T-cell (primary cell): ENCODE measurements at places on chromosomes 5 and 9. TPM values are rescaled to one million over a fixed set of nuclear protein-coding genes. Genes with fewer than 3 reads are reported as not detected.

GPR150 gene
- 2.1 TPM for total RNA-seq

- no peaks in the 10 kb centered on the region for H3K36me3 ChIP-seq
- H3K27me3 ChIP-seq = no peaks in the 10 kb centered on the region
- no peak overlapping the region for H3K4me3 ChIP-seq
- no peak for DNase-seq
Observed at GRCh38 chr9:18060269-18060934, 413.6 kb upstream of the ADAMTSL1 start.

- no peaks in the 10 kb centered on the region for H3K36me3 ChIP-seq
- no peak overlapping the region for H3K4me3 ChIP-seq
- DNase-seq = no peak
- H3K27ac ChIP-seq = no peak overlapping the region
Observed at GRCh38 chr5:147387109-147387508, 122.8 kb downstream of the DPYSL3 start.

CDHR2 gene
- 2.8 TPM for total RNA-seq

GRCh38 chr9:22084336-22085035 lies 75.4 kb upstream of the CDKN2B start:
- H3K4me3 ChIP-seq = no peak overlapping the region
- no peaks in the 10 kb centered on the region for H3K36me3 ChIP-seq
- DNase-seq = no peak
- no peaks in the 10 kb centered on the region for H3K27me3 ChIP-seq

- no peaks in the 10 kb centered on the region for H3K36me3 ChIP-seq
- no peak overlapping the region for H3K4me3 ChIP-seq
- H3K4me1 ChIP-seq = peaks cover 12% of the 10 kb centered on the region
- no peak for DNase-seq
- no peaks in the 10 kb centered on the region for H3K27me3 ChIP-seq
- no peak overlapping the region for H3K27ac ChIP-seq
Observed at GRCh38 chr5:151451626-151452520, 4.5 kb downstream of the SLC36A1 start.

AGXT2 gene
- not detected for total RNA-seq

GRCh38 chr9:76045221-76045620 lies 154.7 kb downstream of the PCSK5 start:
- no peaks in the 10 kb centered on the region for H3K36me3 ChIP-seq
- DNase-seq = no peak
- H3K4me3 ChIP-seq = no peak overlapping the region
- H3K27me3 ChIP-seq = no peaks in the 10 kb centered on the region

FAT2 gene
- total RNA-seq = not detected

EPB41L4B gene
- total RNA-seq = not detected

DNA sequence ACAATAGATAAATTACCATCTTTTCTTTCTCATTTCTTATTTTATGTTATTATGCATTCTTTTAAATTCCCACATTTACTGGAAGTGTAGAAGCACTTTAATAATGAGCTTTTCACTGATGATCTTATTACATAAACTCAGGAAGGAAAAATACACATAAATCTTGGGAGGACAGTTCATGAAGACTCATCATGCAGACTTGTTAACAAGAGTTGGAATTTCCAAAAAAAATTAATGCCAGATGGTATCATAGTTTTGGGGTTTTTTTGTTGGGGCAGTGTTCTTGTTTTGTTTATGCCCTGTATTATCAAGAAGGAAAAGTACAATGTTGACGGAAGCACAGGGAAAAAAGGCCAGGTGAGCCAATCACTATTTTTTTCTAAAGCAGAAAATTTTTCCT lies 35.1 kb downstream of the CEMIP2 start:
- no peak for DNase-seq
- H3K4me3 ChIP-seq = no peak overlapping the region
- H3K36me3 ChIP-seq = peaks cover 6% of the 10 kb centered on the region
- H3K27me3 ChIP-seq = no peaks in the 10 kb centered on the region

GRM6 gene
- total RNA-seq = not detected

GRCh38 chr5:158676642-158677469 lies 422.9 kb downstream of the EBF1 start:
- DNase-seq = no peak
- no peaks in the 10 kb centered on the region for H3K36me3 ChIP-seq
- no peaks in the 10 kb centered on the region for H3K4me1 ChIP-seq
- no peak overlapping the region for H3K27ac ChIP-seq
- no peak overlapping the region for H3K4me3 ChIP-seq

HMCN2 gene
- not detected for total RNA-seq

FABP6 gene
- not detected for total RNA-seq

PCDHAC1 gene
- total RNA-seq = not detected

- H3K4me3 ChIP-seq = no peak overlapping the region
- H3K36me3 ChIP-seq = no peaks in the 10 kb centered on the region
Observed at GRCh38 chr9:134283111-134283515, 43.1 kb upstream of the RXRA start.

PROB1 gene
- 1.7 TPM for total RNA-seq

PDE6A gene
- not detected for total RNA-seq

DNA sequence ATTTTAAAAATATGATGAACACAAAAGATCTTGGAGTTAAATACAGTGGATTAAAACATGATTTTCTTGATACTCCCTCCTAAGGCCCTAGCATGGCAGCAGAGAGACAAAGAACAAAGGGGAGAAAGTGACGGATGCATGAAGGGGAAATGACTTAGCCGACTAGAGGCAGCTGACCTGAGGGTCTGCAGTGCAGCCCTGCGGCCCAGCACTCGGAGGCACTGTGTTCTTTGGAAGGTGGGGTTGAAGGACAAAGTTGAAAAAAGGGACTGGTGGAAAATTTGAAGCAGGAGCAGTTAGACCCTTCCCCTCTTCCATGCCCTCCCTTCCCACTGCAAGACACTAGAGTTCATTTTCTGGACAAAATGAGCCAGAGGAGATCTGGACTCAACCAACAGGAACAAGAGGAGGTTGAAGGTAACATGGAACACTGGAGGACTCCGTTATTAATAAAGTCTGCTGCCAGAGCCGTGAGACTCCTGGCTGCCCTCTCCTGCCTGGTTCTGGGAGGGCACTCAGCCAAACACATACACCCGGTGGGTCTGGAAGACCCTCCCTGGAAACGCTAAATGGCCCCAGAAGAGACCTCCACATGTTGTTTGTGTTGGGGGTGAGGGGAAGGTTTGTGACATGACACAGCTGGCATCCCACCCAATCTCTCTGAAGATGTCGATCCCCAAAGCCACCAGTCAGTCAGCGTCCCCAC lies 98.1 kb downstream of the JMY start:
- no peaks in the 10 kb centered on the region for H3K4me1 ChIP-seq
- no peak overlapping the region for H3K4me3 ChIP-seq
- no peaks in the 10 kb centered on the region for H3K27me3 ChIP-seq
- no peak overlapping the region for H3K27ac ChIP-seq
- no peaks in the 10 kb centered on the region for H3K36me3 ChIP-seq

GRCh38 chr9:111599092-111599954 lies at the start of gene PTGR1:
TSS of gene PTGR1 (minus strand) at chr9:111599647. CDS start at chr9:111597422, 2,225 bp downstream.
- peaks cover 2% of the 10 kb centered on the region for H3K4me1 ChIP-seq
- no peak within 1 kb of the TSS for H3K27ac ChIP-seq
- no peak for DNase-seq
- H3K27me3 ChIP-seq = peaks cover 38% of the 10 kb centered on the region

COL23A1 gene
- total RNA-seq = not detected

NR4A3 gene
- total RNA-seq = 1.8 TPM

FST gene
- total RNA-seq = 2.0 TPM

AMBP gene
- total RNA-seq = not detected

ECM2 gene
- total RNA-seq = not detected

PLAC8L1 gene
- total RNA-seq = 1.4 TPM

- no peak overlapping the region for H3K27ac ChIP-seq
- no peaks in the 10 kb centered on the region for H3K27me3 ChIP-seq
- no peak overlapping the region for H3K4me3 ChIP-seq
- no peaks in the 10 kb centered on the region for H3K36me3 ChIP-seq
- DNase-seq = no peak
- H3K4me1 ChIP-seq = no peaks in the 10 kb centered on the region
Observed at GRCh38 chr9:68669218-68669617, 35.8 kb upstream of the PIP5K1B start.

GRCh38 chr5:143980506-143980905 lies 168.5 kb downstream of the HMHB1 start:
- H3K27me3 ChIP-seq = no peaks in the 10 kb centered on the region
- DNase-seq = no peak
- H3K4me1 ChIP-seq = no peaks in the 10 kb centered on the region
- no peak overlapping the region for H3K27ac ChIP-seq

- H3K36me3 ChIP-seq = peaks cover 3% of the 10 kb centered on the region
Observed at GRCh38 chr5:16529306-16529705, 63.7 kb upstream of the ZNF622 start.

DNA sequence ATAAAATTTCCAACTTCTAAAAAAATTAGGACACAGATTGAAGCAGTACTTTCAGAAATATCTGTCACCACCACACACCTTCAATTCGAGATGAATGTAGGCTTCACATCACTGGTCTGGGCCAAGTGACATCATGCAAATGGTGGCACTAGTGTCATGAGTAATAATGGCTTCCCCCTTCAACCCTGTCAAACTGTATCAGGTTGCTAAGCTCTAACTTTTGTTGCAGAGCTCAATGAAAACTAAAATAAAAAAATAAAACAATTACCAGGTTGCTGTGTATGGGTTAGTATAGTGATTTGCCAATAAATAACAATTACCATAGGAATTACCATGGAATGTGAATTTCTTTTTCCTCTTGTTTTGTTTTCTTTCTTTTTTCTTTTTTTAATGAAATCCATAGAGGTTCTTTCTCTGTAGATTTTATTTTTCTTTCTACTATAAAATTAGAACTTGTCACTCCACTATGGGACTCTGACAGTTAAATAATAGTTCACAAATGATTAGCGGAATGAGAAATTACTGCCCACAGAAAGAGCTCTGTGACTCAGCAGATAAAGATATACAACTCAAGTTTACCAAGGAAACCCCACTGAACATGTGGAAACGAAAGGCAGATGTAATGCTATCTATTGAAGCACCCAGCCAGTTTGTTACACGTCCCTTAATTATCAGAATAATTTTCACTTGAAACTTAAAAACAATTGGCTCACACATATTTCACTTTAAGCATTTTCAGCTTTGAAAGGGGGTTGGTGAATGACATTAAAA lies 783.8 kb upstream of the WWC1 start:
- no peaks in the 10 kb centered on the region for H3K36me3 ChIP-seq
- no peak overlapping the region for H3K4me3 ChIP-seq
- DNase-seq = no peak
- H3K27me3 ChIP-seq = no peaks in the 10 kb centered on the region

- no peak for DNase-seq
- H3K36me3 ChIP-seq = no peaks in the 10 kb centered on the region
- H3K27ac ChIP-seq = peak overlapping the region; percentile 76
- H3K4me1 ChIP-seq = peaks cover 18% of the 10 kb centered on the region
Observed at GRCh38 chr5:87340716-87341115, 72.0 kb downstream of the CCNH start.

DNA sequence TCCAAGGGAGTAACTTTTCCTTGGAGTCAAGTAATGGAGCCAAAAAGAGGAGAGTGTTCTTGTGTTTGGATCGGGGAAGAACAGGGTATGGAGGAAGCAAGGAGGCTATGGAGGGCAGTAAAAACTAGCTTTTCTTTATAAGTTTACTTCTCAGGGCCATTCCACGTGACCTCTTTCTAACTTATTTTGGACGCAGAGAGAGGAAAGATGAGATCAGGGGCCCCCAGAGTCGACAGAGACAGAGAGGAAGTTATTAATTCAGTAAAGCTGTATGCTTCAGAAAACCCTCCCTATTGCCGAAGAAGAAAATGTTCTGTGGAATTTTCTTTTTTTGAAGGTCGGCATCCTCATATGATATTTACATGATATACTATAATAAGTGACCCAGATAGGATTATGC lies 233.8 kb upstream of the MPDZ start:
- H3K27ac ChIP-seq = no peak overlapping the region
- H3K27me3 ChIP-seq = no peaks in the 10 kb centered on the region
- H3K4me1 ChIP-seq = no peaks in the 10 kb centered on the region
- DNase-seq = no peak
- H3K4me3 ChIP-seq = no peak overlapping the region
- no peaks in the 10 kb centered on the region for H3K36me3 ChIP-seq

DNA sequence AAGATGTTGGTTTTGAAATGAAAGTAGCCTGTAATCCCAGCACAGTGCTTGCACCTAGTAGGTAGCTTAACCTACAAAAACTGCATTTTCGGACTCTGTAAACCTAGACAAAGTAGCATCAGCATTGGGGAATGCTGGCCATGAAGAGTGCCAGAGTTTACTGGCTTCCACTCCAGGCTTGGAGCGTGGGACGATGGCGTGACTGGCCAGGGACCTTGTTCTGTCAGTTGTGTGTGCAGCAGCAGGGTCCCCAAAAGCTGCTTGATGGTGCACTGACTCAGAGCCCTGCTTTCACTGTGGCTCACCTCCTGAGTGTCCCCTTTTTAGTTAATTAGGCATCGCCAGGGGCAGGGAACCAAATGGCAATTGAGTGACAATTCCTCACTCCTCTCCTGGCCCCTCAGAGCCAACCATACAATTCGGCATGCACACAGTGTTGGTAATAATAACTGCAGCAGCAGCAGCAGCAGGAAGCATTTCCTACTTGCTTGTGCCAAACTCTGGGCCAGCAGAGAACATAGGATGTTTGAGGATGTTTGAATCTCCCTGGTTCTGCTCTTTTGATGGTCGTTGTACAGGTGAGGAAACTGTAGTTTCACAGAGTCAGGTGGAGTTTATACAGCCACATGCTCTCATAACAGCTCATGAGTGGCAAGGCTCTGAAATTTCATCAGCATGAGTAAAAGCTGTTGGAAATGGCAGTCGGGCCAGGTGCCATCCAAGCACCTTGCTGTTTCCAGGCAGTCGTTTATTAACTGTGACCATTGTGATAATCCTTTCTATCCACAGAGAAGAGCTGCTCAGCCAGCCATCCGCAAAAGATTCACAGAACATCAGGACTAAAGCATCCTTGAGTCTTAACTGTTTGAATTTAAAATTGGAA lies 4.2 kb downstream of the UBE2QL1 start:
- no peak overlapping the region for H3K4me3 ChIP-seq
- no peak overlapping the region for H3K27ac ChIP-seq
- peaks cover 10% of the 10 kb centered on the region for H3K4me1 ChIP-seq
- no peaks in the 10 kb centered on the region for H3K36me3 ChIP-seq

C7 gene
- total RNA-seq = 1.4 TPM

LCN15 gene
- not detected for total RNA-seq

- DNase-seq = no peak
- no peaks in the 10 kb centered on the region for H3K27me3 ChIP-seq
- no peak overlapping the region for H3K4me3 ChIP-seq
- peaks cover 13% of the 10 kb centered on the region for H3K4me1 ChIP-seq
- no peak overlapping the region for H3K27ac ChIP-seq
Observed at GRCh38 chr5:55855509-55855908, 4.4 kb downstream of the IL31RA start.

PCDHGA4 gene
- 0.26 TPM for total RNA-seq

ACOT12 gene
- not detected for total RNA-seq

C5orf46 gene
- not detected for total RNA-seq
